NCI-H1092 treated with DMSO at 0.1 percent for 48 hours (cell line): ENCODE measurements at places on chromosomes 7 and 10.

GRCh38 chr10:114990586-114990985 is 52.6 kb downstream of the TRUB1 start:
- no peak for DNase-seq

- DNase-seq = no peak
Measured at GRCh38 chr10:84925495-84925894, 597.1 kb downstream of the CCSER2 start.

DNA sequence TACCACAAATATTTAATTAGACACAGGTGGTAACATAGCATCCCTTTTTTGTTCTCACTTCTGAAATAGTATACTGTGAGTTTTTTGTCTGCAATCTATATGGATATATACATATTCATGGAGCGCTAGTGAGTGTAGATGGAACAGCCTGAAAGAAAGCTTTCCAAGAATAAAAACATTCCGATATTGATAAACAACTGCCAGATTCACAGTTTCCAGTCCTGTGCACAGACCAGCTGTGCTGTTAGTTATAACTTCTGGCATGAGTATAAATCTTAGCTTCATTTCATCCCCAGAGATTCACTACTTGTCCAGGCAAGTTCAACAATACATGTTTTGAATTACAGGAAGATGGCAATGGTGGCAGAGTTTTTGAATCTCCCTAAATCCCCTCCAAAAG is 467.1 kb upstream of the STEAP1 start:
- DNase-seq = no peak

DNA sequence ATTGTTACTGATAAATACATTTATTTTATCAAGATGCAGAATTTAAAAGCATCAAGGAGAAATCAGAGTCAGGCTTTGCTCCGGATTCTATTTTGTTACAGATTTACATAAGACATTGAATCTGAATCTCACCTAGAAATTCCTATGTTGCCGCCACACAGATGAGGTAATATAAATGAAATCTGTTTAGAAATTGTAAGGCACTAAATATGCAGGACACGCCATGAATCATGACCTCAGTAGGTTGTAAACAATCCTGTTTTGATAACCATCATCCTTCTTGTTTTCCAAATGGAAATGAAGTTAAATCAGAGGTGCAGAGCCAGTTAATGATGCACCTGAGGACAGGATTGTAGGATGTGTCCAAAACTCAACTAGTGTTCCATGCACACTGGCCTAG is 778.0 kb downstream of the MAGI2 start:
- no peak for DNase-seq

DNA sequence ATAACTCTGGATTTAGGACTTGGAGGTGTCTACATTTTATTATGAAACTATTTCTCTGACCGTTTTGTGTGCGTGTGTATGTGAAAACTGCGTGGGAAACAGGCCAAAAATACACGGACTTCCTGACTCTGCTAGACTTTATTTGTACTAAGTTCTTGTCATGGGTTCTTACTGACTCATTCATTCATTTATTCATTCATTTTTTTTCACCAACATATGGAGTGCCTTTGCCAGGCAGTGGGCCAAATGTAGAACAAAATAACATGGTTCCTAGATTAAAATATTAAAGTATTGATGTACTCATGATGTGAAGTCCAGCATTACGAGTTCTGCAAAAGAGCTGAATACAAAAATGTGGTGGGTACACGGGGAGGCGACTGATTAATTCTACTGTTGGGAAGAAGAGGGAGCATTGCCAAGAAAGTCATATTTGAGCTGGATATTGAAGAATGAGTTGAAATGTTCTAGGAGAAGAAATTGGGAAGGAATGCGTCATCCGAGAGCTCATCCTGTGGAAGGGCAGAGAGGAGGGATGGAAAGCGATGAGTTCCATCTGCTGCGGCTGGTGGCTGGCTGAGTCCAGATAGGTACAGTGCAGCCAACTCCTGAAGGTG is 24.6 kb downstream of the CACNB2 start:
- no peak for DNase-seq

GRCh38 chr7:124915242-124915641 is 14.4 kb downstream of the POT1 start:
- DNase-seq = no peak

DNA sequence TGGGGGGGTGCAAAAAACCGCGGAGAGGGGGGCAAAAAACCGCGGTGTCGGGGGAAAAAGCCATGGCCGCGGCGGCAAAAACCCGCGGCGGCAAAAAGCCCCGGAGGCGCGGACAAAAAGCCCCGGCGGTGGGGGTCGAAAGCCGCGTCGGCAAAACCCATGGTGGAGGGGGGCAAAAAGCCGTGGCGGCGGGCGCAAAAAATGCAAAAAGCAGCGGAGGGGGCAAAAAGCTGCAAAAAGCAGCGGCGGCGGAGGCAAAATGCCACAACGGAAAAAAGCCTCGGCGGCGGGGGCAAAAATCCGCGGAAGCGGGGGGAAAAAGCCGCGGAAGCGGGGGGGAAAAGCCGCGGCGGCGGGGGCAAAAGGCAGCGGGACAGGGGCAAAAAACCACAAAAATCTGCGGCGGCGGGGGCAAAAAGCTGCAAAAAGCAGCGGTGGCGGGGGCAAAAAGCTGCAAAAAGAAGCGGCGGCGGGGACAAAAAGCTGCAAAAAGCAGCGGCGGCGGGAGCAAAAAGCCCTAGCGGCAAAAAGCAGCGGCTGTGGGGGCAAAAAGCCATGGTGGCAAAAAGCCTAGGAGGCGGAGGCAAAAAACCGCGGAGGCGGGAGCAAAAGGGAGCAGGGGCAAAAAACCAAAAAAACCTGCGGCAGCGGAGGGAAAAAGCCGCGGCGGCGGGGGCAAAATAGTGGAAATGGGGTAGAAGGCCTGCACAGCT is 418.9 kb downstream of the ZNF716 start:
- DNase-seq = peak; percentile 11

GRCh38 chr10:56763090-56763489 is 402.0 kb upstream of the ZWINT start:
- no peak for DNase-seq

DNA sequence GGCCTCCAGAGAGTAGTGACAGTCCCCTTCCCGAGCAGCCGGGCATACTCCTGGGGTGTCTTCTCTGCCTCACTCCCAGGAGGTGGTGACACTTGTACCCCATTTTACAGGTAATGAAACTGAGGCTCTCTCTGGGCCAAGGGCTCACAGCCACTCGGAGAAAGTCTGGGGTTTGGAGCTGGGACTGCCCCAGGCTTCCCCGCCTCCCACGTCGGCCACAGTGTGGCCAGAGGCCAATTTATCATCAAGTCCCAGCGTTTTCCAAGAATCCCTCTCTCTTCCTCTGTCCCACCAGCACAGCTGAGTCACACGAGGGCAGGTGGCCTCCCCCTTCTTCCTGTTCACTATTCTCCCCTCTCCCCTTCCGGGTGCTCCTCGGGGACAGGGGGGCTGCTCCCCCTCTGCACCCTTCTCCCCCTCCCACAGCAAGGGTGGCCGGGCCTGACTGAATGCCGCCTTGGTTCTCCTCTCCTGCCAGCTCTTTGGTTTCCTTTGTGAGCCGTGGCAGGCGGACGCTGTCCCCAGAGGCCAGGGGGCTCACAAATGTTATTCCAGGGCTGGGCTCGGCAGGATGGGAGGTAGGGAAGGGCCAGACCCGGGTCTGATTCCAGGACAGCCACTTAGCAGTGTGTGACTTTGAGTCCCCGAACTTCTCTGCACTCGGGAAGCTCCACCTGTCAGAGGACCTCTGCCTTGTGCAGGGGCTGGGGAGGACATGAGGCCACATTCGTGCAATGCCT is 17.7 kb downstream of the CLIP2 start:
- DNase-seq = no peak

DNA sequence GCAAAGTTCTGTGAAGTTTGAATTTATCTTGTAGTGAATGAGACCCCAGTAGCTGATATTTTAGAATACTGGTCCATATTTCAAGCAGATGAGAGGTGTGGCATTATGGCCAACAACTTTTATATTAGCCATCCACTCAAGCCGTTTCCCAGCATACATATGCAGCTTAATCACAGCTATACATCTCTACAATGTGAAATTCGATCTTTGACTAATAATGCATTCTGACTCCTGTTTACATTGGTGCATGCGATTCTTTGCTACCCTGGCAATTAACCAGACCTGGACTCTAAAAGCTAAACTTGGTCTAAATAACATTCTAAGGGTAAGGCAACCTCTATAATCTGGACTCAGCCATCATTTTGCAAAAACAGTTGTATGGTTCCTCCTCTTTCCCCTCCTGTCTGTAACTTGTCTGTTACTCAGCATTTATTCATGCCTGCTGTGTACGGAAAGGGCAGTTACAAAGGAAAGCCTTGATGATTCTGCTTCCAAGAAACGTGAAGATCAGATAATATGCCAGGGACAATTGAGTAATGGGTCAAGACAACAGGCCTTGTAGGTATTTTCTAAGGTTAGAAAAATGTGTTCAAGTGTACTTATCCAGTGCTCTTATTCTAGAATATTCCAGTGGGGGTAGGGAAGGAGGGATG is 50.6 kb downstream of the PNLIPRP2 start:
- DNase-seq = no peak

GRCh38 chr10:12509016-12509793 is 159.9 kb downstream of the CAMK1D start:
- DNase-seq = no peak
